ENCODE measurements at places on chromosomes 7 and 10.

- no peak for DNase-seq
Measured at GRCh38 chr7:69603937-69604494, 5.7 kb downstream of the AUTS2 start.

DNA sequence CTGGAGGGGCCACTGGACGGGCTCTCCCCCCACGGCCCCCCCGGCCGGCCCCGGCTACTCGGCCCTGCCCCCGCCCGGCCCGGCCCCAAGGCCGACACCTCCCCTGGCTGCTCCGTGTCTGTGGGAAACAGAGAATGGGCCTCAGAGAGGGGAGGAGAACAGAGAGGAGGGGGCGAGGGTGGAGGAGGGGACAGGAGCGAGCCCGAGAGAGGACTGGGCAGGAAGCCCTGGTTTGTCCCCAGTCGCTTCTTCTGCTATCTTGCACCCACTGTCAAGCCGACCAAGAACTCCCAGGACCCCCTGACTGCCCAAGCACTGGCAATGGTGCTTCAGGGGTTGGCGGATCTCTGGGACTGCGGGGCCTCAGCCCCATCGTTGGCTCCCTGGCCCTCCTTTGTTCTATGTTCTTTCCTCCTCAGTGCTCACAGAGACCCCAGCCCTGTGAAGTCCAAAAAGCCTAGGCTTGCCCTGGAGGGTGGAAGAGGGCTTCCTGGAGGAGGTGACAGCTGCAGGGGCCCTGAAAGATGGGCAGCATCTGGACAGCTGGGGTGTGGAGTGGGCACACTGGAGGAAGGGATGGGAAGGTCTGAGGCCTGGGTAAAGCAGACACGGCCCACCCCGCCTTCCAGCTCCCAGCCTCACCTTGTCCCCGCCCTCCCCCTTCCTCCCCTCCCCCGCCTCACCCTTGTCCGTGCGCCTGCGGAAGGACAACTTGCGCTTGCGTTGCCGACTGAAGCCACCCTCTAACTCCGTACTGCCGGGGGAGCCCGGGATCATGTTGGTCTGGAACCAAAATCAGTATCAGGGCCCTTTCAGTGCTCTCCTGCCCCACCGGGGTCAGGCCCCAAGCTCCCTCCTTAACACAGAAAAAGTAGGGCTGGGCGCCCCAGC, 30.1 kb downstream of the KCNH2 start:
- no peak for DNase-seq

- peak; percentile 23 for DNase-seq
Measured at GRCh38 chr7:91280604-91281003, 16.4 kb downstream of the FZD1 start.

DNA sequence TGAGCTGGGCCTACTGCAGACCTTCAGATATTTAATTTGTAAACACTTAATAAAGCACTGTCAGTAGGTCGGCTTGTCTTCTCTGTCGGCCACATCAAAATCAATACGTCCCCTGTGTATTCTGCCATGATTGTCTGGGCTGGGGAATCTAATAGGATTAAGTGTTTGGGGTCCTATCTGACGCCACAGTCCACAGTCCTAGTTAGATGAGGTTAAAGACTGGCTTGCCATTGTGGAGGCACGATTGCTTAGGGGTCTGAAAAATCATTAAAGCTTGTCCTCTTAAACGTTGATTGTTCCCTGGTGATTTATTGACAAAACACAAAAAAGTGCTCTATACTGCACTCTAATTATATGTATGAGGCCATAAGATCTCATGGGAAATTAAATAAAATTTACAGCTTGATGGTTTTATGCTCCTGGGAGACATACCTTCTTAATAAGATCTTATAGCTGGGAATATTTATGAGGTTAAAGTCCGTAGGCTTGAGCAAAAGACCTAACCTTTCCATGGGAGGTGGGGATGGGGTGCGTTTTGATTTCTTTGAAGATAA, 650.3 kb upstream of the GALNT17 start:
- no peak for DNase-seq

GRCh38 chr7:43906331-43907010, at the start of gene URGCP:
URGCP (minus strand) TSS chr7:43906596; CDS start chr7:43906575, 21 bp downstream.
- peak; percentile 32 for DNase-seq

GRCh38 chr10:88851706-88852105, at the start of gene ANKRD22:
ANKRD22 (minus strand) TSS chr10:88851844; CDS start chr10:88851607, 237 bp downstream.
- peak; percentile 65 for DNase-seq

DNA sequence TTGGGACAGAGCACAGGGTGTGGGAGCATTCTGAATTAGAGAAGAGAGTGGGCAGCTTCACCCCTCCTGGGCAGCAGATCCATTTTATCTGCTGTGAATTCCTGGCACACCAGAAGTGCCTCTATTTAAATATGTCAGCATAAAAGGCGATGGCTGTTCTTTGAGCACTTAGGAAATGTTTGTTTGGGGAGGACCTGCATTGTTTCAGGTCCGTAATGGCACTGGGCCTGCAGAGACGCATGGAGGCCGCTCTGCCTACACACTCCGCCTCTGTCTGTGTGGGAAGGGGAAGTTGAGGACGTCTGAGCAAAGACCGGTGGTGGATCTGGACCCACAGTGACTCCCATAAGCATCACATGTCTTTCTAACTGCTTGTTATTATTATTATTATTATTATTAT, 253.2 kb downstream of the CAMK1D start:
- DNase-seq = no peak

DNA sequence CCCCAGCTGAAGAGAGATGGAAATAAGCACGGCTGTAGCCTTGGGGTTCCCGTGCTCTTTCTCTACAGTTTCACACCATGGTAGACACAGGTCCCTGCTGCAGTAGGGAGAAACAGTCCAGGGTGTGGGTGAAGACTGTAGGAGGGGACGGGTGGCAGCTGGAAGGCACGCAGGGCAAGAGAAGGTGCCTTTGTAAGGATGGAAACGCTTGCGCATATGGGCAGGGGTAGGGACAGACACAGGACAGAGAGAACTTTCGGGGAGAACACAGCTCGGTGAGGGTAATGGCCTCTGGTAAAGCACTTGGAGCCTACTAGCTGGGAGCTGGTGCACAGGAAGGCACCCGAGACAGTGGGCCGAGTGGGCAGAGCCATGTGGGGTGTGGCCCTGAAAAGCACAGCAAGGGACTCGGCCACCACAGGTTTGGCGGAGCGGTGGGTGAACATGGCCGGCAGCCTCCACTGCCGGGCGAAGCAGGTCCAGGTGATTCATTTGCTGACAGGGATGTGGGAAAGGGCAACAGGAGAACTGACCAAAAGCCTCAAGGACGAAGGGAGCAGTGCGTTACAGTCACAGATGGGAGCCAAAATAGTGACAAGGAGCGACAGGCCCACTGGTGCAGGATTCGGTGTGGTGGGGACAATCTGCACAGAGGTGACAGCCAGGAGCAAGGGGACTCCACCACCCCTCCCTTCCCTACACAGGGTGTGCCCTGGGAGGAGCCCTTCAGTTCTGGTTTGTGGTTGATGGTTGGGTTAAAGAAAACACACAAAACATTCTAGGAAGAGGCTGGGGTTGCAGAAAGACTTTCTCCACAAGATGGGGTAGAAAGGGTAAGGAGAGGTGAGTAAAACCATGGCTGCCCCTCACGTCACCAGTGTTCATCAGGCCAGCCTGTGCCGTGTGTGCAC, 97.1 kb downstream of the VOPP1 start:
- no peak for DNase-seq

DNA sequence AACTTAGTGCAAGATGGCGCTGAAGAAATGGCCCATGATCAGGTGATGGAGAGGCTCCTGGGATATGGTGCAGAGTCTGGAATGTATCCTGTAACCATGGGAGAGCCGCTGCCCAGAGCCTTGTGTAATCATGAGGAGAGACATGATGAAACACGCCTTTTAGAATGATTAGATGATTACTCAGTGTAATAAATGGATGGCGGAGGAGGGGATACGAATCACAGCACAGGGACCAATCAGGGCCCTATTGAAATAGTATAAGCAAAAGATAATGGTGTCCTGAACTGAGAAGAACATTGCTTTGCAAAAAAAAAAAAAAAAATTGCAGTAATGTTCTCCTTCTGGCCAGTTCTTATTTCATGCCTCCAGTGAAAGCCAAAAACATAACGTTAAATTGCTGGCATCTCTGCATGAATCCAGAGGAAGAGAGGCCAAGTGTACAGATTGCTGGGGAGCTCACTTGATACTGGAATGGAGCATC, 668.5 kb upstream of the AUTS2 start:
- peak; percentile 57 for DNase-seq

- DNase-seq = no peak
Measured at GRCh38 chr7:121623130-121623872, 227.2 kb upstream of the FAM3C start.

- DNase-seq = no peak
Measured at GRCh38 chr7:110973196-110973990, 117.5 kb upstream of the LRRN3 start.

GRCh38 chr10:14658331-14659127, 116.2 kb downstream of the FAM107B start:
- DNase-seq = peak; percentile 80

GRCh38 chr10:33303988-33304387, 30.5 kb downstream of the NRP1 start:
- no peak for DNase-seq

GRCh38 chr7:72020311-72020710, 391.8 kb downstream of the CALN1 start:
- DNase-seq = no peak

DNA sequence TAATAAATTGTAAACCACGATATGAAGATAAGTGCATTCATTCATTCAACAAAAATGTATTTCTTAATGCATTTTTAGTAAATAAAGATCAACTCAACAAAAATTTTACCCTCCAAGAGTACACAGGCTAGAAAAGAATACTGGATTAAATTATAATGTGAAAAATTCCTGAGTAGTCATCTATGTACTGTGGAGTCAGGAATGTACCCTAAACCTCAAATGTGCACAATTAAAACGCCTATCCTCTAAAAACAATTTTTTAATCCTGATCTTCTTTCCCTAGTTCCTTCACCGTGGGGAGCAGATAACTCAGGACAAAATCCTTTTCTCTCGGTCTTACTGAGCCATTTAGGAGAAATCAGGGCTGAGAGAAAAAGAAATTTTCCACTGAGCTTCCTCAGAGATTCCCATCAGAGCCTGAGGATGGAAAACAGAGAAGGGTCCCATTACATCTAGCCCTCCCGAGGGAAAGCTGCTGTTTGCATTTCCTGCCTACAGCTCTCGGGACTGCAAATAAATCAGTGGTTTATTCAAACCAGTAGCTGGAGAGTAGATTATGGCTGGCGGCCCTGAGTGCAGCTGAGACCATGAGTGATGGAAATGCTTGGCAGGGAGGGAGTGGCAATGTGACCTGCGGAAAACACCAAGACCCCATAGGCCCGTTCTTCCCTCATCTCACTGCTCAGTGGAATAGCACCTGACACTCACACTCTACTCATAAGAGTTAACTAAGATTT, 7.4 kb downstream of the TAS2R40 start:
- DNase-seq = no peak

- DNase-seq = peak; percentile 17
Measured at GRCh38 chr10:108204528-108205305, 1040.2 kb upstream of the SORCS1 start.

GRCh38 chr7:138756591-138757242, 41.1 kb upstream of the TMEM213 start:
- DNase-seq = no peak

- peak; percentile 91 for DNase-seq
Measured at GRCh38 chr7:149310113-149310836, 48.3 kb downstream of the ZNF783 start.

- peak; percentile 70 for DNase-seq
Measured at GRCh38 chr7:87886875-87887274, 10.6 kb downstream of the DBF4 start.

DNA sequence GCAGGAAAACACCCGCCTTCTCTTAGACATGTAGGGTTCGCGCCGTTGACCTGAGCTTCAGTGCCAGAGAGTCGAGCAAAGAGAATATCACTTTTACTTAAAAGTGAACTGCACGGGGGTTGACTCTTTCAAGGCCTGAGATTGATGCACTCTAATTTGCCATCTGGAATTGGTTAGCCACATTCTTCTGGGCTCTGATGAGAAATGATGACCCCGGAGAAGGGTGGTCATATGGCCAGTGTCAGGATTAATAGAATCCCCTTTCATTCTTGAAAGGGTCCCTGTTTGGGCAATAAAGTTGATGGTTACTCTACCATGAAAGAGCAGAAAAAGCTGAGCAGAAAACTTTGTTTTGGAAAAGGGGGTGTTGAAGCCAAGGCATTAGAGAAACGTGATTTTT, 31.2 kb downstream of the GRK5 start:
- no peak for DNase-seq

DNA sequence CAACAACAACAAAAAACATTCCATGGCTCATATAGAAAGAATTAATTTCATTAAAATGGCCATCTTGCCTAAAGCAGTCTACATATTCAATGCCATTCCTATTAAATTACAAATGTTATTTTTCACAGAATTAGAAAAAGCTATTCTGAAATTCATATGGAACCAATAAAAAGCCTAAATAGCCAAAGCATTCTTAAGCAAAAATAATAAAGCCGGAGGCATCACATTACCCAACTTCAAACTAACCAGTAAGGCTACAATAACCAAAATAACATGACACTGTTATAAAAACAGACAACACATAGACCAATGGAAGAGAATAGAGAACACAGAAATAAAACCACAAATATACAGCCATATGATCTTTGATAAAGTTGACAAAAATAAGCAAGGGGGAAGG, 330.4 kb downstream of the KIF20B start:
- no peak for DNase-seq

DNA sequence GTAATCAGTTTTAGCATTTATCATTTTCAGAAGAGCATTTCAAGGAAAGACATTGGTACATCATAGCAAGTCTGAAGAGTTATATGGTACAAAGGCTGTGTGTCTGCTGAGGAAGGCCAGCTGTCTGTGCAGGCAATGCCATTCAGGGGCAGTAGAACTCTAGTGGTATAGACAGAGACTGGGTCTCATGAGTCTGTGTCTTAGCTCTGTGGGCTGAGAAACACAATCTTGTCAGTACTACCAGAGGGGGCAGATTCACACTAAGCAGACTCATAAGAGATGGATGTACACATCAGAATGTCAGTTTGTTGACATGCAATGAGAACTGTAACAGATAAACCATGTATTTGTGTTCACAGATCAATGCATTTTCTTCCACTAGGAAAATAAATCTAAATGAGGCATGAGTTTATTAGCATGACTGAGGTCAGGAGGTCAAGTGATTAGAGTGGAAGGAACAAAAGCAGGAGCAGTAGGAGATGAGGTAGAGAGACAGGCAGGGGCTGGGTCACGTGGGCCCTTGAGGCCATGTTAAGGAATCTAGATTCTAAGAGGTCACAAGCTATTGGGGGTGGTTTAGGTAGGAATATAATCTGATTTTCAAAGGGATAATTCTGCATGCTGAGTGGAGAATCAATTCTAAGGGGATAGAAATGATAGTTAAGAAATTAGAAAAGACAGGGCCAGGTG, 7.5 kb upstream of the GGCT start:
- DNase-seq = no peak

Data from choroid plexus epithelial cell (primary cell).